ENCODE measurements at places on chromosomes 11 and 22.

DNA sequence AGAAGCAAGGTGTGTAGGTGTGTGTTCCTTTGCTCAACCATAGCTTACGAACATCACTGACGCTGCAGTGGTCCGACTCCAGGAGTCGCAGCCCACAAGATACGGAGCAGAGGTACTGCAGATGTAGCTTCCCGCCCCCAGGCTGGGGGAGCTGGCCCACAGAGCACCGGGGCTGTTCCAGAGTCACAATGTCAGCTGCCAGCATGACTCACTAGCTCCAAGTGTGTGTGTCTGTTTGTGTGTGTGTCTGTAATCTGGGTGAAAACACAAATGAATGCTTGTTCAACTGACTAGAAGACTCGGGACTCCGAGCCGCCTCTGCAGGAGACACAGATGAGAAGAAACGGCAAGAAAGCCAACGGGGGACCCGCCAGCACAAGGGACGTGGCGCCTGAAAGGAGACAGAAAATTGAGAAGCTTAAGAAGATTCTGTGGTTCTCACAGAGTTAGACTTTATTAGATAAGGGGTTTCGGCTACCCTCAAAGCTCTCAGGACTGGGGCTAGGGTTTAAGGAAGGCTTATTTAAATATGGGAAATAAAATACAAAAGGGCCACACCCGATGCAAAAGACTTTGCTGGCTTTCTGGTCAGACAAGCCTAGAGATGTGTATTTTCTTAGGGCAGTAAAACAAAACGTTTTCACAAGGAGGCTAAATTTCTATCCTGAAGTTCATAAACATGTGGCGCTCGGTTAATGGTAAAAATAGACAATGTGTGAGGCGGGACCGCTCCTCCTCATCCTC is 10.7 kb downstream of the VSIG10L2 start:
- DNase-seq = no peak

DNA sequence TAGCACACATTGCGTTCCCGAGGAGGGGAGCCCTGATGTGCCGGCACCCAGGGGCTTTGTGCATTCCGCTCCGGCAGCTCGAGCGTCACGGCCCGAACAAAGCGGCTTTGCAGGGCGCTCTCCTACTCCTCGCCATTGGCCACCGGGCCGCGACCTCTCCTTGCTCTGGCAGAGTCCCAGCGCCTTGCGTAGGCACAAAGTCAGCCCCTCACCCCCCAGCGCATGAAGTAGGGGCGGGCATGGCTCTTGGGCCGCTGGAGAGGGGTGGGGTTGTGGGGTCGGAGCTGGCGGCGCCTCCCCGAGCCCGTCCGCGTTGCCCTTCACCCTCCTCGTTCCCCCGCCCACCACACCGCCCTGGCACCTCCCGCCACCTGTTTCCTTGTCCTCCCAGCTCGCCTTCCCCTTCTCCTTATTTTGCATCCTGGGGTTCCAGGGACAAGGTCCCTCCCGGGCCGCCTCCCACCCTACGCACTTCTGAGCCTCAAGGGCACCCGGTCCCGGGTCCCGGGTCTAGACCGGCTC is 753 bp upstream of the PPARA start:
- peak; percentile 24 for DNase-seq

- DNase-seq = no peak
Observed at GRCh38 chr11:116457336-116458007, 315.3 kb downstream of the BUD13 start.

DNA sequence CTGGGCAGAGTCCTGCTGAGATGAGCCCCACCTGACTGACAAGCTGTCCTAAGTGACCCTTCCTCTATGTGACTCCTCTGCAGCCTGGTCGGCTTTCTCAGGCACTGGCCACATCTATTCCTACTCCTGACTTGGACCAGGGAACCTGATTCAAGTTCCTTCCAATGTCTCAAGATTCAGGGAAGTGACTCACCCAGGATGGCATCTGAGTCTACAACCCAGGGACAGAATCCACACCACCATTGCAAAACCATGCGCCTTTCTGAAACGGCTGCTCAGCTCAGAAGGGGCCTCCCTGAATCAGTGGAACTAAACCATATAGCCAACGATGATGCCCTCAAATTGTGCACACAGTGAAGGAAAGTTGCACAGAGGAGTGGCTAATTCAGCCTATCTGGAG is 63.9 kb upstream of the CSNK2A3 start:
- DNase-seq = no peak

GRCh38 chr11:116513894-116514293 is 258.9 kb downstream of the BUD13 start:
- no peak for DNase-seq

DNA sequence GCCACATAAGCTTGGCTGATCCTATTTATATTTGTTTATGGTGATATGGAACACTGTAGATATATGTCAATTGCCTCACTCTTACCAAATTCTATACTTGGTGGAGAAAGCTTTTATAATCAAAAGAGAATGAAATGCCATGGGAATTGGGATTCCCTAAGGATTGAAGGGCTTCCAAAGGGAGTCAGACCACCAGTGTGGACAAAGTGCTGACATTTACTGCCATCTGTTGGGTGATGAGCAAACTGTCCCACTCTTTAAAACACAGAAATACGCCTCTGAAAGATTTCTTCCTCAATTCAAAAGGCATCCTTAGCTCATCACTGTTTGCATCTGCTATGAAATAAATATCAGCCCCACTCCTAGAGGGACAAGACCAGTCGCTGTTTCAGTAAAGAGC is 7.1 kb downstream of the SLC1A2 start:
- no peak for DNase-seq

GRCh38 chr11:4695442-4695841 is 2.2 kb downstream of the OR51E2 start:
- DNase-seq = no peak

- no peak for DNase-seq
Observed at GRCh38 chr11:76232026-76232665, 25.8 kb upstream of the WNT11 start.

DNA sequence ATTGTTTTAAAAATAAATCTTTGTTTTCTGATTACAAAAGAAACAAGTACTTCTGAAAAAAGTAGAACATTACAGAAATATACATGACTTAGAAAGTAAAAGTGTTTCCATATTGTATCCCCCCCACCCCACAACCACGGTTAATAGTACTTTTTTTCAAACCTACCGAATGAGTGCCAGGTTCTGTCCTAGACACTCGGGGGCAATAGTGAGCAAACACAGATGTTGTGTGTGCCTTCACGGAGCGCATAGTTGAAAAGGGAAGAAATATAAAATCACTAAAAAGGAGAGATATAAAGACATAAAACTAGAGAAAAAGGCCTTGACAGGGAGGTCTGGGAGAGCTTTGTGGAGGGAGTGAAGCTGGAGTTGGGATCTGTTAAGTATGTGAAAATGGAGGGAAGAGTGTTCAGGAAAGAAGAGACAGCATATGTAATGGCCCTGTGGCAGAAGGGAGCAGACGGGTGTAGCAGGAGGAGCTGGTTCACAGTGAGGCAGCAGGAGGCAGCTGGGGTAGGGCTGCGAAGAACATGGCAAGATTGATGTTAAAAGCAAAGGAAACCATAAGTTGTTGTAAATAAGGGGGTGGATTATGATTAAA is 42.1 kb upstream of the ALX4 start:
- peak; percentile 12 for DNase-seq

DNA sequence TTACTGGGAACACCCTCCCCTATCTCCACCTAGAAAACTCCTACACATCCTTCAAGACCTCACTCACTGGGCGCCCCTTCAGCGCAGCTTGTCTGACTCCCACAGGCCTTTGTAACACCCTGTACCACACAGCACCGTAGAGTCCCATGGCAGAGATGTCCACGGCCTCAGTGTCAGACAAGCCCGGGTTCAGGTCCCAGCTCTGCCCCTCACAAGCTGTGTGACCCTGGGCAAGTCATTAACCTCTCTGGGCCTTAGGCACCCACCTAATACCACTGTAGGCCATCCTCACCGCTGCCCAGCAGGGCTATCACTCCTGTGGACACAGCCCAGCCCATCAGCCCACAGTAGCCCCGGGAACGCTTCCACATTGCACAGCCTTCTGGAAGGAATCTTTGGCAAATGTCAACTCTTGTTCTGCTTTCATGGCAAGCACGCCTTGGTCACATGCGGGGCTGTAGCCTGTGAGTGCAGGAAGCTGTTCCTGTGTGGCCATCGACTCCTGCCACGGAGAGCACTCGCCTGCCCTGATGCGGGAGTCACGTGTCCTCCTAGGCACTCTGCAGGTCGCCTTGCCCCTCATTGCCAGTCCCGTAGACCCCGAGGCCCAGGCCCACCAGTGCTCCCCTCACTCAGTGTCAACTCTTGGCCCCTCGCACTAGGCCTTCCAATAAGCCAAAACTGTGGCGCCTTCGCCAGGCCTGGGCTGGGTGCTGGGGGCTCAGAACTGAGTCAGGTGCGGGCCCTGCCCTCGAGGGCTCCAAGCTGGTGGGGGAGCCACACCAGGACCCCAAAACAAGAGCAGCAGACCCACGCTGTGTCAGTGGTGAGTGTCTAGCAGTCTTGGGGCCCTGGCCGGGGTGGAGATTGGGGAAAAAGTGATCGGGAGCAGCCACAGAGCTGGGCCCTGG is 32.9 kb upstream of the RFPL3 start:
- no peak for DNase-seq

GRCh38 chr11:74072721-74073120 is 63.8 kb upstream of the UCP3 start:
- DNase-seq = no peak

- DNase-seq = no peak
Observed at GRCh38 chr22:46123694-46124382, 26.5 kb upstream of the PPARA start.

GRCh38 chr11:115767883-115768282 is 263.7 kb upstream of the CADM1 start:
- DNase-seq = no peak

GRCh38 chr11:33701302-33702230 is 940 bp upstream of the C11orf91 start:
- DNase-seq = no peak

- no peak for DNase-seq
Observed at GRCh38 chr22:30910358-30910757, 58.2 kb downstream of the MORC2 start.

GRCh38 chr22:44382116-44383038 is 69.6 kb upstream of the SHISAL1 start:
- DNase-seq = no peak

- DNase-seq = no peak
Observed at GRCh38 chr22:50730941-50731661, 6.9 kb upstream of the ACR start.

DNA sequence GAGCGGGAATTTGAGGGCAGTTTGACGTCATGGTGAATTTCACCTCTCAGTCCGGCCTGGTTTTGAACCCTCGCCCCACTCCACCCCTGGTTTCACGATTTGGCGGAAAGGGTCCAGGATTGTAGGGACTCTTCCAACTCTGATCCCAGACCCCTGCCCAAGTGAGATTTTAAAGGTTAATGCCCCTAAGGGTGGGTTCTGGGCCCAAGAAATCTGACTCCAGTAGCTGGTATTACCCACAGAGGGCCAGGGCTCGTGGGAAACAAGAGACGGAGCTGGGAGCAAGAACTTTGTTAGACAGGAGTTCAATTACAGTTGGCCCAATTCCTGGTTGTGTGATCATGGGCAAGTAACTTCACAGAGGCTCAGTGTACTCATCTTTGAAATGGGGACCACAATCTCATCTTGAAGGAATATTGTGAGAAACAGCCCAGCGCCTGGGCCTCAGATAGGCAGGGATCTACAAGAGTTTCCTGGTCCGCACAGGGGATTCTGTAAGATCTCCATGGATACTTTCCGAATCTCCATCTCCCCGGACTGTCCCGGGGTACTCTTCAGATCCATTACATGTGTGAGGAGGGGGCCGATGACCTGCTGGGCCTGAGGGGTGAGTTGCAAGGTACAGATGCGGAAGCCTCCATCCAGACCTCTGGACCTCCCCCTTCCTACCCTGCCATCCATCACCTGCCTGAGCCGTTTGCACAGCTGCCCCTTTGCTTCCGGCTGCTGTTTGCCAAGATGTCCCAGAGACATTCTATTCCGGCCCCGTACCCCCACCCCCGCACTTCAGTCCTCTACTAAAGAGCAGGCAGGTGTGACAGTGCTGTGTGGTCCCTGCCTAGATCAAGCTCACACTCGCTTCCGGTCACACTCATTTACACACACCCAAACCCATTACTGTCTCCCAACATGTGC is 687 bp upstream of the CALCA start:
- DNase-seq = no peak

All from germinal center (tissue), 1 donor.